ENCODE measurements at places on chromosomes 11 and 22. TPM values are rescaled to one million over a fixed set of nuclear protein-coding genes. Genes with fewer than 3 reads are reported as not detected.

DNA sequence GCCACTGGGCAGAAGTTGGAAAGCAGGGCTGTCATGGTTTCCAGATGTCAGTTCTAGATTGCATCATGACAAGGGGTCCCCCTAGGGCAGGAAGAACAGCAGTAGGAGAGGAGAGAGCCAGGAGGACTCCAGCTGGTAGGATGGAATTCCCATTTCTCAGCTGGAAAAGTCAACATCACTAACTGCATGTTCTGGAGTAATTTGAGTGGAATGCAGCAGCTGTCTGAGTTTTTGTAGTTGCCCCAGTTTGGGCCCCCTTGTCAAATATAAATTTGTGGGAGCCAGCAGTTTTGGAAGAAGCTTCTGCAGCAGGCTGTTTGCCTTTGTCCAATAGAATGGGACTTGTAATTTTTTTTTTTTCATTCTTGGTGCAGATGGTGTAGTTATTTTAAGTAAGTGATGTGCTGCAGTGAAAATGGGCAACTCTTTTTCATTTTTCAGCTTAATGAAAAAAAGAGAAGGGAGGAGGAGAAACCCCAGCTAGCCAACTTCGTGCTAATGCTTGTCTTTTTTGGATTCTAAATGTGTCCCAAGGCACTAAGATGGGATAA lies 86.9 kb downstream of the LDLRAD3 start:
- no peak for DNase-seq

DNA sequence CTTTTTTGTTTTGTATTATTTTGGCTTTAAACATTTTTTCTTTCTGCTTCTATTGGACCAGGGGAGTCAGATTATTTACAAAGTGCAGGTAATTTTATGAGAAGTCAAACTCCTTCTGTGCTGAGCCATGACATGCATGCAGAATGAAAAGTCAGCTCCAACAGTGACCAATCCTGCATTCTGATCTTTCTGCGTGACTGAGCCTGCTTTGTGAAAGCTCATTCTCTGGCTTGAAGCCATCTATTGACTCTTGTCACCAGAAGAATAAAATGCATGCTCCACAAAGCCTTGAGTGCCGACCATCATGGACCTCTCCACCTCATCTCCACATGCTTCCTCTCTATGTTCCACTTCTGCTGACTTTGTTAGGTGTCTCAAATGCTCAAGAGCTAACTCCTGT lies 50.2 kb downstream of the MIAT start:
- DNase-seq, result no peak

DNA sequence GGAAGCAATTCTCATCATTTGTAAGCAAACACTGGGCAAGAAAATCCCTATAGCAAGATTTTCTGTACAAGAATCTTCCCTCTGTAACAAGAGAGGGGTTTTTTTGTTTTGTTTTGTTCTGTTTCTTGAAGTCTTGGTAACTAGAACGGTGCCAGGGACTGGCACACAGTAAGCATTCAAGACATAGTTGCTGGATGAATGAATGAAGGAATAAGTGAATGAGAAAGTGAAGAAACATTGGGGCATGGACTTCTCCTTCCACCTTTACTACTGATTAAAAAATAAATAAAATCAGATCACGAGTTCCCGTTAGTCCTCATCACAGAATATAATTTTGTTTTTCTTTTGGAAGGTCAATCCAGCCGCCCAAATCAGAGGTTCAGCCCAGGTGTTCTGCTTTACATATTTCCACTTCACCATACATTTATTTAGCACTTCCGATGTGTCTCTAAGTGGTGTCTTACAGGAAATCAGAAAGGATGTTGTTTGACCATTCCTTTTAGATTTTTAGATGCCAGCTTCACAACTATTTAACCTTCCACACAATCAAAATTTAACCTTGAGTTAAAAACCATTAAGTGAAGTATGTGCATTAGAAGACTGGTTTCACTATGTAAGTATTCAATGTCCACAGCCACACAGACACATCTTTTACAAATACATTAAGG lies 281.2 kb downstream of the CADM1 start:
- DNase-seq, result no peak

DNA sequence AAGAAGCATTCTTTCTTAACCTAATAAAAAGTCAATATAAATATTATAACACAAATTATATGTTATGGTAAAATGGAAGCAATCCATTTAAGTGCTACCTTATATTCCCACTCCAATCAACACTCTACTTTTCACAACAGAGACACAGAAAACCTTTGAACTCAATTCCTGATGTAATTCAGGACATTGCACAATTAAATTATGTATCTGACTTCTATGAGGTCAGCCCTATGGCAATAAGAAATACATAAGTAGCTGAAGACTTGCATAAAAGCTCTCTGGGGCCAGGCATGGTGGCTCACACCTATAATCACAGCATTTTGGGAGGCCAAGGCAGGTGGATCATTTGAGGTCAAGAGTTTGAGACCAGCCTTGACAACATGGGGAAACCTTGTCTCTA lies 6.8 kb downstream of the OR4D10 start:
- no peak for DNase-seq

DNA sequence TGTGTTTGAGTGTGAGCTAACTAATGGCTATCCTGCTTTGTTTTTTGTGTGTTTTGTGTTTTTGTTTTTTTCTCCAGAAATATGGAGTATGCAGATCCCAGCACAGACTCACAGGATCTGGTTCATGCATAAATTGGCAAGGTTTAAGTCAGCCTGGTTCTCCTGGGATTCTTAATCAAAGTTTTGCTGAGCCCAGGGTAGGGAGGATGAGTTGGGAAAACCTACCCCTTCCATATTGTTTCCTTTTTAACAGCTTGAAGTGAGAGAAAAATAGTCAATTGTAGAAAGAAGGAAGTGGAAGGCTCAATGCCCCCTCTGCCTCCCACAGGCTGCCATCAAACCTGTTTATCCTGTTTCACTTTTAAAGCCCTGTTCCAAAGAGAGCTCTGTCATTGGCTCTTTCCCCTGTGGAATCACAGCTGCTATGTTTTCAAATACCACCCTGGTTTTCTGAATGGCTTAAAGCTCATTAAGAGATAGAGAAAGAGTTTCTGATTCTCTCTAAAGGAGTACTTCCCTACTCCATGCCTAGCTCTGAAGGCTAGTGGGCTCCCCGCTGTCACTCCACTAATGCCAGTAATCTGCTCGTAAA lies 23.4 kb upstream of the CADM1 start:
- no peak for DNase-seq

- no peak for DNase-seq
Observed at GRCh38 chr11:117199053-117199915, at the start of gene TAGLN. Gene TAGLN (plus strand): TSS chr11:117199370. CDS start chr11:117203014, 3,644 bp downstream.

GRCh38 chr11:119483881-119484371 lies 61.0 kb upstream of the THY1 start:
- no peak for DNase-seq

DNA sequence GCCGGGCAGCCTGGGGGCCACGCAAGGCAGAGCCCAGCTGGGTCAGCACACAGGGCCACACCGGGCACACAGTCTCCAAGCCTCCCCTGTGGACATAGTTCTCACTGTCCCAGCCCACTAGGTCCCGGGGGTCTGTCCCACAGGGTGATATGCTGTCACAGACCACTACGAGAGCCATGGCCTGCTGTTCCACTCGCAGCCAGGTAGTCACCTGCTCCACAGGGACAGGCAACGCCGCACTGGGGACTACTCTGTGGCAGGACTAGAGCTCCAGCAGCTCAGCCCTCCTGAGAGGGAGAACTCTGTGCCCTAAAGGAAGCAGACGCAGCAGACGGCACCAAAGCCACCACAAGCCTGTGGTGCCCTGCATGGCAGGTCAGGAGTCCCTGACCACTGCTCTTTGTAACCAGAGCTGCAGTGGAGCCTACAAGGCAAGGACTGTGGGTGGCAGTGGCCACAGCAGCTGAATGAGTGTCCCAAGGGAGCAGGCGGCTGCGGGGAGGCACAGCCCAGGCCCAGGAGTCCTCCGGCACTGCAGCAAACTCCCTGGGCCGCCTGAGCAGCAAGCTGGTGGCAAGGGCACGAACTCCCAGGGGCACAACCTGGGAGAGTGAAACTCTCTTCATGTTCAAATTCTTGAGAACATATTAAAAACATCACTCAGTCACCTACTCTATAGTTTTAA lies 171.2 kb upstream of the GRK3 start:
- DNase-seq, result no peak

DNA sequence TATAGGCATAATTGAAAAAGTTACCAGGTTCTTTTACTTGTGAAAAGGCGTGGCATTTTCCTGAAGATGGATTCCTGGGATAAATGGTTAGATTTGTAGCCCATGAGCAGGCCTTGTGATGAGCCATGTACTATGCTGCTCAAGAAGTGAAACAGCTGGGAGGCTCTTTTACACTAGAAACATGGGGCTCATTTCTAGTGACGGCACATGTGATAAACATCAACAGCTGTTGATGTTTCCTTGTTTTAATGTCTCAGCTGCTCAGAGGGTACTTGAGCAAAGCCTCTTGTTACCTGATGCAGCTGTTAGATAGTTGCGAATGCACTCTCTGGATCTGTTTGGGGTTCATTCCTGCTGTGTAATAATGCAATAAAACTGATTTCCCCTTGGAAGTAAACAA lies 396.8 kb downstream of the GUCY1A2 start:
- no peak for DNase-seq

DNA sequence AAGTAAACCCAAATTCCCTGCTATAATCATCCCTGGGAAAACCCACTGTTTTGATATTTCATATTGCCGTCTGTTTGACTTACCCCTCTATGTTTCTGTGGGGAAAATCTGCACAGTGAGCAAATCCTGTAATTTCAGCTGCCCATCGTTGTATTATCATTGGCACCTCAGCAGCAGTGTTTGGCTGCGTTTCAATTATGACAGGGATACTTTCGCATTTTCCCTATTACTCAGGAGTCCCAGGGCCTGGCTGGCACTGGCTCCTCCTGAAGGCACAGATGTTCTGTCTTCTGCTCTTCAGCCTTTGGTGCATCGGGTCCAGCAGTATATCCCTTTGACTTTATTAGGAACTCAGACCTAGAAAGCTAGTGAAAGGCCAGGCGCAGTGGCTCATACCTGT lies 12.2 kb upstream of the MMP12 start:
- DNase-seq, result no peak

DNA sequence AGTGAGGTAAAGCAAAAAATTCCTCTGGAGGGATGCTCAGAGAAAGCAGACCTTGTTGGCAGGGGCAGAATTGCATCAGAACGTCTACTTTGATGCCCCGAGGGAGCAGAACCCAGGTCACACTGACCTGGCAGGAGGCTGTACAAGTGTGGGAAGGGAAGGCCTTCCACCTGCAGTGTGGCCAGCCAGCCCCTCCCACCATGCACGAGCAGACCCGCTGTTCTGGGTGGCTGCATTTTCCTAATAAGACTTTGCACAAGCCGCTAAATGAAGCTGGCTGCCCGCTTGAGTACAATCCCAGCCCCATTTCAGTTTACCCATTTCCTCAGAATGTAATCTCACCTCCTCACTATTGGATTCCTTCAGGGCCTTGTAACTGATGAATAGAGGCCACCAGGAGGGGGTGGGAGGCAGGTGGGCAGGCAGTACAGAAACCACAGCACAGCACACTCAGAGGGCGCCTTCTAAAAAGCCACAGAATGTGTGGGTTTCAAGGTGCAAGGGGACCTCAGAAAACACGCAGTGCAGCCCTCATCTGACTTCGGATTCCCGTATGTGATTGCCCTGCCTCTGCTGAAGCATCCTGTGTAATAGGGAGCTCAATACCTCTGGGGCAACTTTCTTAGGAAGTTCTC lies 316.6 kb downstream of the OPCML start:
- DNase-seq, result no peak

DNA sequence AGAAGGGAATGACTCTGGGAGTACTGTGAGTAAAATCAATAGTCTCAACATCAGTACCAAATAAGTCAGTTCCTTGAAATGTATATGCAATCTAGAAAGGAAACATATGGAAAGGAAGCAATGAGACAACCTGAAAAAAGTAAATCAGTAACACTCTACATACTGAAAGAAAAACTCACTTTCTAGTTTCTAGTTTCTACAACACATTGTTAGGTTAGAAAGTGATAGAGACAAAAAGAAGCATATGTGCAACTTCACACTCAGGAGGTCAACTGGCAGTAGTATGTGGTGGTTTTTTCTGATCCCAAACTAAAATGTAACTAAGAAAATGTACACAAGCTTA lies 156.5 kb upstream of the SOX6 start:
- DNase-seq, result no peak

DNA sequence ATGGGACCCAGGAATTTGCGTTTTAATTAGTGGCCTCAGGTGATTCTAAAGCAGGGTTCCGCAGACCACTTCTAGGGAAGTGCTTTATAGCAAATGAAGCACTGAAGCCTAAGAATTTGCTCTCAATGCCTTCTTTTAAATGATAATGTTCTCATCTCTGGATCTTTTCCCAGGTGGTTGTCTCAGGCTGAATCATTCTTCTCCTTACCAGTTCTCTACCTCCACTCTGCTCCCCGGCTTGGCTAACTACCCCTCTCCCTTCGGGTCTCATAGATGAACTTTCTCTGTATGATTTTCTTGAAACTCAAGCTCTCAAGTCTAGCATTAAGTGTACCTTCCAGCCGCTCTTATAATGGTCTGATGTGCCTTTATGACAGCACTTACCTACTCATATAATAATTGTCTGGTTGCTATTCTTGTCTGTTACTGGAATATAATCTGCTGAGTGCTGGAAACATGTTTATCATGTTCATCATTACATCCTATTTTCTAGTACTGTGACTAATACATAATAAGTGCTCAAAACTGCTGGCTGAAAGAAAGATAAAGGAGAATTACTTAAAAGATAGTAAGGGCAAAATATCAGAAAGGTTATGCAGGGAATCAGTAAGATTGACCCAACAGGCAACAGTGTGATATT lies 195.9 kb upstream of the SESN3 start:
- no peak for DNase-seq

GRCh38 chr22:50092342-50092741 lies 2.5 kb downstream of the MOV10L1 start:
- no peak for DNase-seq

GRCh38 chr11:110026858-110027626 lies 66.2 kb upstream of the ZC3H12C start:
- DNase-seq, result no peak

DNA sequence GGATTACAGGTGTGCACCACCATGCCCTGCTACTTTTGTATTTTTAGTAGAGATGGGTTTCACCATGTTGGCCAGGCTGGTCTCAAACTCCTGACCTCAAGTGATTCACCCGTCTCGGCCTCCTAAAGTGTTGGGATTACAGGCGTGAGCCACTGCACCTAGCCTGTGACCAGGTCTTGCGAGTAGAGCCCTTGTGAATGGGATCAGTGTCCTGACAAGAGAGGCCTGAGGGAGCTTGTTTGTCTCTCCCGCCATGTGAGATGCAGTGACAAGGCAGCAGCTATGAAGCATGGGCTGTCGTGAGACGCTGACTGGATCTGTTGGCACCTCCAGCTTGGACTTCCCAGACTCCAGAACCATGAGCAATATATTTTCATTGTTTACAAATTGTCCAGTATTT lies 69.3 kb downstream of the LRRC32 start:
- DNase-seq, result no peak

The POLA2 gene
- 73.8 TPM for total RNA-seq

The PANX2 gene
- 0.66 TPM for total RNA-seq

The KCNC1 gene
- not detected for total RNA-seq

The ANO1 gene
- total RNA-seq, result not detected

The TTLL8 gene
- total RNA-seq, result not detected

The PARVG gene
- 68.7 TPM for total RNA-seq

All from activated naive CD8-positive, alpha-beta T cell treated with anti-CD3 and anti-CD28 coated beads for 36 hours (primary cell).